Stimulated activated naive CD4-positive, alpha-beta T cell treated with Interleukin-2 at 50 U/mL for 16 hours (primary cell): ENCODE measurements at places on chromosomes 11 and 22.

- DNase-seq = no peak
These were observed 11.8 kb downstream of the ROBO3 start for GRCh38 chr11:124876818-124877630.

DNA sequence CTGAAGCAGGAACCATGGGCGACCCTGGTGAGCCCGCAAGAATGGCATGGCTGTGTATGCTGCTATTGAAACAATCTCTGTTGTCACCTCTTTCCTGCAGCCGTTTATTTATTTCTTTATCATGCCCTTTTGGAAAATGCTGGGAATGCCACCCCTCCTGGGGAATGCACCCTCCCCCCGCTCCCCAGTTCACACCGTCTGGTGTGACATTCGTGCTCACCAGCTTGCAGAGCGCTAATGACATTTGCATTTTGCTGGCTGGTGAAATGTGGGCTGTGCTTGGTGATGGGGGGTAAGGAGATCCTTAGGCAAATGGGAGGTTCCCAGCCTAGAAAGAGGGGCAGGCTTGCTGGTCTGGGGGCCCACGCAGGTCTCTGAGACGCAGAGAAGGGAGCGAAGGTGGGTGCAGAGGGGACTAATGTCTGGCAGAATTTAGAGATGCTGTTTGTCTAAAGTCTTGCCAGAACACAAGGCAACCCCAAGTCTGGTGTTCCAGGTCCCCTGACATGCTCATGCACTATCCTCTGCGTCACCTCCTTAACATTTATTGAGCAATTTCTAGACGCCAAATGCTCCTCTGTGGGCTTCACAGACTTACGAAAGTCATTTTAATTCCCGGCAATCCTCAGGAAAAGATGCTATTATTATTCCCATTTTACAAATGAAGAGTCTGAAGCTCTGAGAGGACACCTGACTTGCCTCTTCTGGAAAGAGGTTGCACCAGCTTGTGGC, 91.7 kb downstream of the TP53I11 start:
- DNase-seq = no peak

DNA sequence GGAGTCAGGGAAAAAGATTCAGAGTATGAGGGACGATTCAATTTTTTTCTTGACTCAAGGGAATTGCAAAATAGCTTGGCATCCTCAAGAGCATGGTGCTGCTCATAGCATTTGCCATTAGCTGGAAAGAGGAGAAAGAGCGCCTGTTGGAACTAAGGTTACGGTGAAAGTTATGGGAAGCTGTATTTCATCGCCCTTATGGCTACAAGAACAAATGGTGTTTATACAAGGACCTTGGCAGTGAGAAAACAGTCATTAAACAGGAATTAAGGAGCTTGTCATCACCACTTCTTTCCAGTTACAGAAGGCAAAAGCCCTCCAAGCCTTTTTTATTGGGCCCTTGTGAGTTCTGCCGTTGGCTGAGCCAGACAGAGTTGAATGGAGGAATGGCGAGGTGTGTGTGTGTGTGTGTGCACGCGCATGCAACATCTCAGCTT, 74.2 kb downstream of the ALX4 start:
- DNase-seq = no peak

DNA sequence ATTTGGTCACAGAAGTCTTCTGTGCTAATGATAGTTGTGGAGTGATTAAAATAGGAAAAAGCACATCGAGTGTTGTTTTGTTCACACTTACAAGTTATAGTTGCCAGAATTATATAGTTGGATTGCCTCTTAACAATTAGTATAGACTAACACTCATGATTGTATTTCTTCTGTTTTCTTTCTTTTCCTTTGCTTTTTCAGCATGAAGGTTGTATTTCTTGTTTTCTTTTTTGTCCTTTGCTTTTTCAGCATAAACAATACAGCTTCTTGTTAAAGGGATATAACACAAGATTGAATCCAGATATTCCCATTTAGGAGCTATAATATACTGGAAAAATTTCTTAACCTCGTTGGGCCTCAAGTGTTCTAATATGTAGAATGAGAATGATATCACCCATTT, 31.1 kb downstream of the ACER3 start:
- no peak for DNase-seq

- DNase-seq = no peak
These were observed 63.5 kb upstream of the TP53AIP1 start for GRCh38 chr11:129006161-129006560.

DNA sequence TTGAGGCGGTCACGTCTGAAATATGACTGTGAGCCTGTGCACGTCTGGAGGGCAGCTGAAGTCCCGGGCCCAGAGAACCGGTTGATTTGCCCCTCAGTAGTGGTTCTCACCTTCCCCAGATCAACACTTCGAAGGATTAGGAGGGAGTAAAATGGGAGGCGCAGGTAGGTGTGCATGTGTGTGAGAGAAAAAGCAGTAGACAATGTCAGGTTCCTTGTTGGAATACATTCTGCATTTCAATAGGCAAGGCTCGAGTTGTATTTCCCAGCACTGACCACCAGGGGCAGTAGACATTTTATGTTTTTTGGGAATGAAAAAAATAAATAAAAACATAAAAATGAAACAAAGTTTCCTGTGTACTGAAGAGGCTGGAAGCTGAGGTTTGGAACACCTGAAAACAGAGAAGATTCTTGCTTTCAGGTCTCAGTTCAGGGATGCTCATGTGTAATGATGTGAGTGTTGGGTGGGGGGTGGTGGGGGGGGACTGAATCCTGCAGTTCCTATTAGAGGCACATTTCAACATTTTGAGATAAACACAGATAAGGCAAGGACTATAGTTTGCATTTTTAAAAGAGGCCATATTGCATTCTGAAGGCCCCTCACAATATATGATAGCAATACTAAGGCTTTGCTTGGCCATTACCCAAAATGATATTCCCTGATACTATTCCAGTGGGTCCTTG, 333.9 kb downstream of the CADM1 start:
- DNase-seq = no peak

DNA sequence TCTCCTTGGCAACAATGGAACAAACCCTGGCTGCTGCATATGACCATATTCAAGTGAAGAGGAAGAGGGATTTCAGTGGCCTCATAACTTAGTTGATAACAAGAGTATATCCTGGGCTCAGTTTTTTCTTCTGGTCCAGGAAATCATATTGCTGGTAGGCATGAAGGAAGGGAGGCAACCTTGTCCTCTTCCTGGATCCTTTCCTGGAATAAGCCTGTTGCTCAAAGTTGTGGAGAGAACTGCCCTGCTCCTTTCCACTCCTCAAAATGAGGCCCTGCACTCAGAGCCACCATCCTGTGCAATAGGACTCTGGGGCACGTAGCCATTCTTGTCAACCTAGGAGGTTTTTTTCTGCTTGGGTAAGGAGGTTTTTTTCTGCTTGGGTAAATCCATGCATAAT, 128.7 kb upstream of the PITPNB start:
- DNase-seq = no peak

GRCh38 chr11:115611343-115611742, 107.1 kb upstream of the CADM1 start:
- DNase-seq = no peak

DNA sequence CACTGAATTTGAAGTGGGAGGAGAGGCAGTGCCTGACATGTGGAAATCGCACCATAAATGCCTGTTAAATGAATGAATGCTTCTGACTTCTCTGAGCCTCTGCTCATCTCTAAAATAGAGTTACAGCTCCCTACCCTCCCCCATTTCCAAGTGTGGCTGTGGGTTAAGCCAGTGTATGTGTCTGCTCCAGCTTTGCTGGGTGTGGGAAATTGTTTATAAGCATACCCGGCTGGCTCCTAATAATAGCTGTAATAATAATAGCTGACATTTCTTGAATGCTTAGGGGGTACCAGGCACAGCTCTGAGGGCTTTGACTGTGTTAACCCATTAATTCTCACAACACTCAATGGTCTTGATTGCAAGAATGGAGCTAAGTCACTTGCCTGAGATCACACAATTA, 7.0 kb upstream of the FCHSD2 start:
- no peak for DNase-seq

- no peak for DNase-seq
These were observed 19.5 kb upstream of the FLRT1 start for GRCh38 chr11:64015935-64016845.

- no peak for DNase-seq
These were observed 31.9 kb downstream of the PDGFB start for GRCh38 chr22:39212721-39213376.

GRCh38 chr11:8810540-8811301, 100.3 kb upstream of the AKIP1 start:
- no peak for DNase-seq
